ENCODE measurements at places on chromosomes 6 and 20. TPM values are rescaled to one million over a fixed set of nuclear protein-coding genes. Genes with fewer than 3 reads are reported as not detected.

GRCh38 chr20:23193801-23194384, 107.8 kb upstream of the CD93 start:
- no peak for DNase-seq
- H3K36me3 ChIP-seq, result no peaks in the 10 kb centered on the region
- H3K4me1 ChIP-seq, result no peaks in the 10 kb centered on the region
- no peak overlapping the region for H3K4me3 ChIP-seq
- no peak overlapping the region for H3K27ac ChIP-seq
- no peaks in the 10 kb centered on the region for H3K27me3 ChIP-seq

The TRIM40 gene
- total RNA-seq, result not detected

DNA sequence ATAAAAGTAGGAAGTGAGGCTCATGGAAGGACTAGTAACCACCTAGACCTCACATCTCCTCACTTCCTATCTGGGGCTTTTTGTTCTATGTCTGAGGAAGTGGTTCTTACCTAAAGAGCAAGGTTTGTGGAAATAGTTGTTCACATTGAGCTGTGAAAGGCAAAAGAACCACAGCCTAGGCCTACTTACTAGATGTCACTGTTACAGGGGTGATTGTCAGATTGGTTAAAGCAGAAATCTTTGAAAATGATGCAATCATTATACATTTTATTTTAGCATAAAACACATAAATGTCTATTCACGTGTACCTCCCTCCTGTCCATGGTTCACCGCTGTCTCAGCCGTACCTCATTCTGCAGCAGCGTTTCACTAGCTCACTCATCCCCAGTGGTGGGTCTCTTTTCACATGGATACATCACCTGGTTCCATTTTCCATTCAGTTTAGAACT, 268.8 kb downstream of the TMEM242 start:
- no peak overlapping the region for H3K27ac ChIP-seq
- H3K27me3 ChIP-seq, result no peaks in the 10 kb centered on the region
- no peaks in the 10 kb centered on the region for H3K36me3 ChIP-seq
- peaks cover 7% of the 10 kb centered on the region for H3K4me1 ChIP-seq
- DNase-seq, result no peak

DNA sequence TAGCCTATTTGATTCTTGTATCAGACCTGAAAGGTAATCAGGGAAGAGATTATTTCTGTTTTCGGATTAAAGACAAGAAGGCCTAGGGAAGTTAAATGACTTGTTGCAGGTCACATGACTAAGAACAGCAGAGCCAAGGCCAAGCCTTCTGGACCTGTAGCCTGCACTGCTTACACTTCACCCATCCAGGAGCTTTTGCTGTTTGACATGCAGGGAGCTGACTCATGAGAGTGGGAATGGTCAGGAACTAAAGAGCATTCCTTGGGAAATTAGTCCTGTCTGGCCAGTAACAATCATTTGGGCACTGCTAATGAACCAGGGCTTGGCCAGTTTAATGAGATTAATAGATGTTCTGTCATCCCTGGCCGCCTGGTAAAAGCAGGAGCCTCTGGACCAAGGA, 46.8 kb downstream of the EIF2S2 start:
- no peaks in the 10 kb centered on the region for H3K36me3 ChIP-seq
- no peak overlapping the region for H3K27ac ChIP-seq
- DNase-seq, result no peak
- H3K27me3 ChIP-seq, result no peaks in the 10 kb centered on the region

The LY6G6D gene
- not detected for total RNA-seq
